ENCODE measurements at places on chromosomes 7 and 10.

DNA sequence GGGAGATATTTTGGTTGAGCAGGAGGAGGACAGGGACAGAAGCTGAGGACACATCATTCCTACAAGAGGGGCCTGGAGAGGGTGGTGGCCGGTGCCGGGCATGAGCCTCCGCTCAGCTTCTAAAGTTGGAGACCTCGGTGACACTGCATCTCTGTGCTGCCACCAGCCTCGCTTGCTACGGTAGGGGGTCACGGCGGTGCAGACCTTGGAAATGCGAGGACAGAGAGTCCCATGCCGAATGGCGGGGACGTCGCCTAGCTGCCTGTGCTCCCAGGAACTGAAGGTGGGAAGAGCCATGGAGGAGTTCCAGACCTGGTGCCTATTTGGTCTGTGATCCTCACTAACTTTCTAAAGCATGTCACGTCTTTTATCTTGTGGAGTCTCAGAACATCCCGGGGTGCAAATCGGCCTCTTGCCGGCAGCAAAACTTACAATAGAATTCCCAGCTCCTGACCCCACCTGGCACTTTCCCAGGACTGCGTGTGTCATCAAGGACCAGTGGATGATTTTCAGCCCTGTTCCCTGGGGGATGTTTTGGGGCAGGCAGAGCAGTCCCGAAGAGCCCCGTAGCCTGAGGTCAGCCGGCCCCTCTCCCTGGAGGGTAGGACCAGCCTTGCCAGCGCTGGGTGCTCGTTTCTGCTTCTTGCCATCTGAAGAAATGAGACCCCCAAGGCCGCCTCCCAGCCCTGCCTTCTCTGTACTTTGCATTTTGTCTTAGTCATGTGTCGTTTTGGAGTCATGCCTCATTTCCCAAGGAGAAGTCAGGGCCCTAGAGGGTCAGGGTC, 205.8 kb upstream of the SHH start:
- no peak for DNase-seq

- DNase-seq: no peak
Observed at GRCh38 chr10:23421397-23421796, 17.5 kb upstream of the OTUD1 start.

DNA sequence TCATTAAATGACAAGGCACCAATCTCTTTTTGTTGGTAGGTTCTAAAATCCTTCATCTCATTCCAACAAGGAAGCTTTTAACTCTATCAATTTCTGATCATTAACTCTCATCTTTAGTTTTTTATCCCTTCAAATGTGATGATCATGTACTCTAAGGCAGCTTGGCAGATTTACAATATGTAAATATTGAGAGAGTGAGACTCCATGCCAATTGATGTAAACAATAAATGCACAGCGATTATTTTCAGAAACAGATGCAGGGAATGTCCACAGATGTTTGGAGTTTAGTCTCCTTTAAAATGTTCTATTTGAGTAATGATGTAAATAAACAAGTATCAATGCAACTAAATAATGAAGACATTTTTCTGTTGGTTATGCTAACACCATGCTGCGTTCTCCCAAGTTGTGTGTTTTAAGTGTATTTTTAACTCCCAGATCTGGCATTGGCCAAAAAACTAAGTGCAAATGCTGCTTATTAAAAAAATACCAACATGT, 213.8 kb downstream of the AHR start:
- no peak for DNase-seq

DNA sequence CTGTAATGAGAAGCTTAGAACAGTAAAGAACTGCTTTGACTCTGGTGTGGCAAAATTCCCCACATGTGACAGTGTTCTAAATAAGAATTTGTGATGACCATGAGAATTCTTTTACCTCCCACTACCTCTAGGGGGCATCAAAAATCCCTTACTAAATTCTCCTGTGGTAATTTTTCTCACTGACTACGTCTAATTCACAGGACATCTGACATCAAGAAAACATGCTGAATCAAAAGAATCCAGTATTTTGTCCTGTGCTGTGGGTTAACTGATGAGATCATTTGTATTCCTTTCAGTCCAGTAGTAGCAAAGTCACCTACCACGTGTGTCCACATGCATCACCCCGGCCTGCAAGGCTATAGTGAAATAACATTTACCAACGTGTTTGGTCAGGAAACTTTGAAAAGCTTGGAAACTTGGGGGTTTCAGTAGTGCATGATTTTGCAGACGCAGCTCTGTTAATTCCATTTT, 103.8 kb downstream of the ATE1 start:
- no peak for DNase-seq

DNA sequence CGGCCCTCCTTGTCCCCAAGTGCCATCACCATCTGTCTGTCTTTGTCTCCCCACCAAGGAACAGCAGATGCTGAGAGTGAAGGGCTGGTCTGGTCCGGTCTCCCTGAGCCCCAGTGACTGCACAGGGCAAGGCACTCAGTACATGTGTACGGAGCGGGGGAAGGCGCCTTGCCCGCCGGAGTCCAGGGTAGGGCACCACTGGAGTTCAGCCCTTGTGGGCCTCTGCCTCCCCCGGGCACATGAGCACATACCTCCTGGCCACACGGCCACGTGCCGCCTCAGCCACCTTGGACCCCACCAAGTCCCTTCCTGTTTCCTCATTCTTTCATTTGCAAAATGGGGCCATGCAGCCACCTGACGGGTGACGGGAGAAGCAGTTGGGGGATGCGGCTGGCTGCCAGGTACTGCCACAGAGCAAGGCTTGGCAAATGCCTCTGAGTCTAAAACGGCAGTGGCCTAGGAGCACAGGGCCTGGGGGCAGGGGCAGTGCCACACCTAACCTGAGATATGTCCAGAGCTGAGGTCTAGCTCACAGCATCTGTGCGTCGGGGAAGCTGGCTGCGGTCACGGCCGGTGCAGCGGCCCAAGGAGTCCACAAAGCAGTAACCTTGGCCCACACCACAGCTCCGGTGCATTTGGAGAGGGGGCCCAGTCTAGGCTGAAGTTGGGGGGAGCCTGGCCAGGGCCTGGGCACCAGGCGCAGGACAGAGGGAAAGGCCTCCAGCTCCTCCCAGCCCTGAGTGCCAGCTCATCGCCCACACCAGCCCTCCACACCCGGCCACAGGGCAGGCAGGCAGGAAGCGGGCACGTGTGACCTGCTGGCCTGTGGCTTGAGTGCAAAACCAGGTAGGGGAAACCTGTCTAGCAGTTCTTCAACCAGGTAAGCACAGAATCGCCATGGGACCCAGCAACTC, 5.2 kb downstream of the ADAP1 start:
- peak; percentile 16 for DNase-seq

GRCh38 chr10:5447611-5448071, 35.3 kb downstream of the NET1 start:
- no peak for DNase-seq

- no peak for DNase-seq
Observed at GRCh38 chr7:33666531-33666930, 238.8 kb upstream of the BMPER start.

DNA sequence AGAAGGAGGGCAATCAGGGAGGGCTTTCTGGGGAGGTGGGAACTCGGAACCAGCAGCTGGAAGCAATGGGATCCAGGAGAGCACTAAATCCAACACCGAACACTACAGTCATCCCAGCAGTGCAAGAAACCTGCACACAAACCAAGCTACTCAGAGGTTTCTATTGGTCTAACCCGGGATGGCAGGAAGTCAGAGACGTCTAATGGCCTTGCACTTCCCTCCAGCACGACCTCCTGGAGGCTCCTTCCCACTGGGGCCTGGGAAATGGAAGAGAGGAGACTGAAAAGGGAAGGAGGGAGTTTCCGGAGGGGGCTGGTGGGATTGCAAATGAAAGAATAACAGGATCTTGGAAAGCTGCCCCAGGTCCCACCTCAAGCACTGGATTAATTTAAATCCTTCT, 56.3 kb downstream of the TEX36 start:
- no peak for DNase-seq

DNA sequence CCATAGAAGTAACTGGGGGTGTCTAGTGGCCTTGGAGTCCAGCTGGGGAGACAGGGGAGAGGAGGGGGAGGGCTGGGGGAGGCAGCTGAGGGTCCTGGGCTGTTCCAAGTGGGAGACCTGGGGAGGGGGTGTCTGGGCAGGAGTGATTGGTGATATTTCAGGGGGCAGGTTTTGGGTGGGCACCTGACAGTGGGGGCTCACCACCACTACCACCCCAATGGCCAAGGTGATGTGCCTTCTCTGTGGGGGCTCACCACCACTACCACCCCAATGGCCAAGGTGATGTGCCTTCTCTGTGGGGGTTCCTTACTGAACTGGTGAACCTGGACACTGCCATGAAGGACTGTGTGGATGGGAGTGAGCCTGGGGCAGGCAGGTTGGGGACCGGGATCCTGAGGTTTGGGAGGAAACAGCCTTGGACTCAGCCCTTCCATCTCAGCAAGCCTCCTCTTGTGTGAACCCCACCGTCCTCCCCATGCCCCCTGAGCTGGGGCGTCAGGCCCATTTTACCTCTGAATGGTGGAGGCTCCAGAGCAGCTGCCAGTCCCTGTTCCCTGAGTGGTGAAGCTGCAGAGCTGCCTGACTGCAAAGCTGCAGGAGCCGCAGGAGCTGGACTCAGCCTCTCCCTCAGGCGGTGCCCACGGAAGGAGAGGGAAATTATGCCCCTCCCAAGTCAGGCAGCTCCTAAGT, 50.6 kb upstream of the ZNF716 start:
- no peak for DNase-seq

DNA sequence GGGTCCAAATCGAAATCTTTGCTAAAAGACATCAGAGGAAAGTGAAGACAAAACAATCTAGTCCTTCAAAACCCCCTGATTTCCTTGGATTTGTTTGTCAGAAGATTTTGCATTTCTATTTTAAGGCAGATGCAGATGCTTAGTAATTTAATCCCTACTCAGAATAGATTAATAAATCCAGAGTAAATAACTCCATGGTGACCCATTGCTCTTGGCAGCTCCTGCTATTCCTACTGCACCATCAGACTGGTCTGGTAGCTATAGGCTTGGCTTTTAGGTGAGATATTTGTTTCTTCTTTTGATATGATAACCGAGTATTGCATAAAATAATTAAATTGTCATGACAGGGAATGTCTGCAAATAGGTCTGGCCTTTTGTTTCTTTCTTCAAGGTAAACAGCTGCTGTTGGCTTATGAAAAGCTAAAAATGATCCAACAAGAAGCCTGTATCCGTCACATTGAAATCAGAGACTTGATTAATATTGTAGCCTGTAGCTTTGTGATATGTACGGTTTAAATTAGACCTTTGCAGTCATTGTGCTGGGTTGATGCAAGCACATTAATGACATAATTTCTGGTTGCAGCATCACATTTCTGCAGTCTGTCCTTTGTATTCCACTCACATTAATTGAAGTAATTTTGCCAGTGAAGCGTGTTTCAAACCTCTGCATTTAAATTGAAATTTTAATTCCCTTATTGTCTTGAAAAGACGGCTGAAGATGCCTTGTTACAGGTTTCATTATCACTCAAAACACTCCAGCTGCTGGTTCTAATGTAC, 40.7 kb downstream of the EXOC4 start:
- no peak for DNase-seq

All from femur (tissue), 1 donor.